ENCODE measurements at places on chromosomes 5 and 9.

DNA sequence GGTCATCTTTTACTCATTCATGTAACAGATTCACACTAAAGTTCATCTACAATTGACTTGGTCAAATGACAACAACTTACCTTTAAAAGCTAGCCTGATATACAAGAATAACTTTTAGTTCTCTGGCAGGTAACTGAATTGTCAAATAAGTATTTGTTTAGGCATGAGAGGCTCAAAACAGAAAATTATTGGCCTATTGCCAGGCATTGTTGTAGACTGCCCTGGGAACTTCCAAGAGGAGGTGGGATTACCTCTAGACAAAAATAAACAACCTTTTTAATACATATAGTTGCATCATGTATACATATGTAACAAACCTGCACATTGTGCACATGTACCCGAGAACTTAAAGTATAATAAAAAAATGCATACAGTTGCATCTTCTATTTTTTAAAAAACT is 18.2 kb upstream of the SLCO4C1 start:
- no peak for DNase-seq

GRCh38 chr5:50697739-50698138 is 31.3 kb downstream of the PARP8 start:
- DNase-seq: no peak

- no peak for DNase-seq
These were observed 71.0 kb upstream of the FAM120A start for GRCh38 chr9:93380410-93381060.

GRCh38 chr9:73845539-73845938 is 651.6 kb upstream of the RORB start:
- DNase-seq: no peak

GRCh38 chr5:137136991-137137632 is 362.0 kb downstream of the SPOCK1 start:
- no peak for DNase-seq

All from stimulated activated CD4-positive, alpha-beta T cell treated with anti-CD3 and anti-CD28 coated beads, Interleukin-1b, Interleukin-23, amount 100 ng/mL, for 48 hours (primary cell).